Mesothelial cell of epicardium (in vitro differentiated cells): ENCODE measurements at places on chromosomes 5 and 9. TPM values are rescaled to one million over a fixed set of nuclear protein-coding genes. Genes with fewer than 3 reads are reported as not detected.

- peaks cover 4% of the 10 kb centered on the region for H3K27me3 ChIP-seq
- H3K4me1 ChIP-seq, result peaks cover 4% of the 10 kb centered on the region
- no peak overlapping the region for H3K4me3 ChIP-seq
- no peaks in the 10 kb centered on the region for H3K36me3 ChIP-seq
- no peak overlapping the region for H3K27ac ChIP-seq
Measured at GRCh38 chr9:20312732-20313131, 309.6 kb downstream of the MLLT3 start.

DNA sequence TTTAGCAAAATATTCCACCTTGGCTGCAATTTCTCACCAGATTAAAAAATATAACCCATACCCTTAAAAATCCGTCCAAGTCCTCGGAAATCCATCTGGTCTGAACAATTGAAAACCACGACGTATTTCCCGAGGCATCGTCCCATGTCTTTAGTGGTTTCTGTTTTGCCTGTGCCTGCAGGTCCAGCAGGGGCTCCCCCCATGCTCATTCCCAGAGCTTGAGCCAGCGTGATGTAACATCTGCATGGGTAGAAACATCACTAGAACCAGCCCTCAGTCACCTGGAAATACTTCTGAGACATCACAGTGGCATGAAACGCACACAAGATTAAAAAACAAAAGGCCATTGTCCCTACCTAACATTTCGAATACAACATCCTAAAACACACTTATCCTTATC, 114.0 kb downstream of the DNAH5 start:
- DNase-seq, result no peak
- H3K27me3 ChIP-seq, result peaks cover 5% of the 10 kb centered on the region
- no peak overlapping the region for H3K4me3 ChIP-seq
- H3K36me3 ChIP-seq, result no peaks in the 10 kb centered on the region
- H3K4me1 ChIP-seq, result no peaks in the 10 kb centered on the region

- DNase-seq, result no peak
- H3K36me3 ChIP-seq, result no peaks in the 10 kb centered on the region
- no peak overlapping the region for H3K27ac ChIP-seq
Measured at GRCh38 chr5:10866913-10867312, 105.9 kb upstream of the DAP start.

GRCh38 chr5:369151-369868, 47.8 kb downstream of the AHRR start:
- peaks cover 22% of the 10 kb centered on the region for H3K27me3 ChIP-seq
- H3K27ac ChIP-seq, result peak overlapping the region; percentile 17
- no peak for DNase-seq
- no peak overlapping the region for H3K4me3 ChIP-seq
- H3K36me3 ChIP-seq, result peaks cover 10% of the 10 kb centered on the region

DNA sequence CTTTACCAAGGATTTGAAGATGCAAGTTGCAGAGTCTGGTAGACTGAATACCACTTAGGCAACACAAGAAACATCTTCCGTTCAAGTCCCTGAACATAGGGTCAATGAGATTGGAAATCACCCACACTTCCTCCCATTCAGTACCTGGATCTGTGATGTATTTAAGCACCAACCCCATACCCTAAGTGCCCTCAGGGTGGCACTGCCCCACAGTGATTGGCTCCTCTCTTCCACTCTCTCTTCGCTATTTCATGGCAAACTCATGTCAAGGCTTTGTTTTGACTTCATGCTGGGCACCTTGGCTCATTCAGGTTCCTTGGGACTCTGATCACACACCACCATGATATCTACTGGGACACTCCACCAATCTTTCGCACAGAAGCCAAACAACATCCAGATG, 53.7 kb downstream of the GGTA1 start:
- DNase-seq, result no peak
- H3K36me3 ChIP-seq, result no peaks in the 10 kb centered on the region
- H3K27me3 ChIP-seq, result peaks cover 53% of the 10 kb centered on the region

- H3K36me3 ChIP-seq, result no peaks in the 10 kb centered on the region
- no peaks in the 10 kb centered on the region for H3K27me3 ChIP-seq
- no peak overlapping the region for H3K4me3 ChIP-seq
- no peak for DNase-seq
Measured at GRCh38 chr5:86709157-86709881, 91.6 kb downstream of the COX7C start.

DNA sequence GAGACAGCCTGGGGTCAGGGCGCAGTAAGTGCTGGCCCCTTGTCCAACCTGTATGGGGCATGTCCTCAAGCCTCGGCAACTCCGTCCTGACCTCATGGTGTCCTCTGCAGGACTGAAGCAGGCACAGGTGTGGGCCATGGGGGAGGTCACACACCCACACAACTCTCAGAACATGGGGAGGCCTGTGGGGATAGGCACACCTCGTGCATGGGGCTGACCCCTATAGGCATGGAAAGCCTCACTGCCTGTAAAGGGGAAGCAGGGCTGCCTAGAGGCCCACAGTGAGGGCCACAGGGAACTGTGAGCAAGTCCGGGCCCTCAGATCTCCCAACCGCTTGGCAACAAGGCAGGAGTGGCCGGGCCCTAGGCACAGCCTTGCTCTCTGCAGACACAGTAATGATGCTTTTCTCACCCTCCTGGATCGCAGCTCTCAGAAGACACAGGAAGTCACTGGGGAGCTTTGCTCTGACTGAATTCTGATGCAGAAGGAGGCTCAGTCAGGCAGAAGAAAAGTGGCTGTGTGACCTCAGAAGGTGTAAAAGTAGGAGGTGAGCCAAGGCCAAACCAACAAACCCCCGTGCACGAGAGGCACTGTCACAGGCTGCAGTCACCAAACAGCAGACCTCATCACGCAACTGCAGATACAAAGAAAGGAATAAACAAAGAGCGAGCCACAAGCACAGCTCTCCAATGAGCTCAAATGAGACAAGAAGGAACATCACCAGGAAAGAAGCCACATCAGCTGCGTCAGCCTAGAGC, 5.4 kb downstream of the IPPK start:
- H3K27me3 ChIP-seq, result no peaks in the 10 kb centered on the region
- no peak overlapping the region for H3K4me3 ChIP-seq
- H3K4me1 ChIP-seq, result peaks cover 21% of the 10 kb centered on the region
- H3K36me3 ChIP-seq, result peaks cover 1% of the 10 kb centered on the region

- H3K4me1 ChIP-seq, result no peaks in the 10 kb centered on the region
- H3K36me3 ChIP-seq, result no peaks in the 10 kb centered on the region
- no peak for DNase-seq
- H3K27me3 ChIP-seq, result peaks cover 34% of the 10 kb centered on the region
Measured at GRCh38 chr5:138095100-138095907, 11.5 kb downstream of the WNT8A start.

DNA sequence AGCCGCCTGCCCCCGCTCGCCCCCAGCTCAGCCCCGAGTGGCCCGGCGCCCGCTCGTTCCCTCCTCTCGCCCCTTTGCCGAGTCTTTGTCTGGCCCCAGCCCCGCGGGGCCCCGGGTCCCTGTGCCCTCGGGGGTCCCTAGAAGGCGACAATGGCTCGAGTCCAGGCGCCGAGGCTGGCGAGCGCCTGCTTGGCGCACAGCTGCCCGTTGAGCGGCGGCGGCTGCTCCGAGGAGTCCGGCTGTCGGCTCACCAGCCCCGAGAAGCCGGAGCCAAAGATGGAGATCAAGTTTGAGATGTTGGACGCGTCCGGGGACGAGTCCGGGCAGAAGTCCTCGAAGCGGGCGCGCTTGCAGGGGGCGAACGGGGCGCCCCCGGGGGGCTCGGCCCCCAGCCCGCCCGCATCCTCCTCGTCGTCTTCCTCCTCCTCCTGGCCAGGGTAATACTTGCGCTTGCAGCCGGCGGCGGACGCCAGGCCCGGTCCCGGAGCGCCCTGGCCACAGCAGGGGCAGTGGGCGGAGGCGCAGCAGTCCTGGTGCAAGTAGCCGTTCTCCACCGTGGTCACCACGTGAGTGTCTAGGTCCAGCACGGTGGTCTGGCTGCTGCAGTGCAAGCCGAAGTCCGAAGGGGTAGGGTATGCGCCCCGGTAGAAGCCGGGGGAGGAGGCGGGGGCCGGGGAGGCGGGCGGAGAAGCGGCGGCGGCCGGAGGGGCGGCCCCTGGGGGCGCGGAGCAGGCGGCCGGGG, 1.2 kb downstream of the IER5L start:
- H3K4me1 ChIP-seq, result peaks cover 19% of the 10 kb centered on the region
- no peaks in the 10 kb centered on the region for H3K36me3 ChIP-seq
- H3K27me3 ChIP-seq, result peaks cover 3% of the 10 kb centered on the region
- peak overlapping the region; percentile 82 for H3K27ac ChIP-seq
- DNase-seq, result no peak
- H3K4me3 ChIP-seq, result peak overlapping the region; percentile 88

DNA sequence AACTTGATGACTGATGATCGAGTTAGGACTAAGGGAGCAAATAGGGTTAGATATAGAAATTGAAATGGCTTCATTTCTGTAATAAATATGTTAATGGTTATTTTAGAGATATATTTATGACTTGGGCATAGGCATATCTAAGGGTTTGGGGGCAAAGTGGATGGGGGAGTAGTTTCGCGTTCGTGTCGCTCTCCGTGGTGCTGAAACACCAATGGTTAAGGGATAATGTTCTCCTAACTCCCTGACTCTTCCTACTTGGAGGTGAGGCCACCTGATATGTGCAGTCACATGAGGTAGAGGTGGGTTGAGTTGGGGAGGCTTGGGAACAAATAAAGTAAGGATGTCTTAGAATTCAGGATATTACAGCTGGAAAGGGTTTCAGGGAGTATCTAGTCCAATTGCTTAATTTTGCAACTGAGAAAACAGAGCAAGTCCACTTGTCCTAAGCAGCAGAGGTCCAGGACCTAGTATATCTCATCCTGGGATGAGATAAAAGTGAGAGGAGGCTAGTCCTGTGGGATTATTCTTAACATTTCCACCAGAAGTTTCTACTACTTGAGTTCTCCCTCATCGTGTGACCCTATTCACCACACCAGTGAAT, 44.0 kb upstream of the MAP1B start:
- no peaks in the 10 kb centered on the region for H3K36me3 ChIP-seq
- peaks cover 26% of the 10 kb centered on the region for H3K4me1 ChIP-seq
- no peak overlapping the region for H3K27ac ChIP-seq
- no peak overlapping the region for H3K4me3 ChIP-seq

GRCh38 chr5:131745703-131746102, 51.1 kb downstream of the FNIP1 start:
- no peak overlapping the region for H3K27ac ChIP-seq
- H3K36me3 ChIP-seq, result peaks cover 27% of the 10 kb centered on the region
- no peak overlapping the region for H3K4me3 ChIP-seq
- H3K27me3 ChIP-seq, result no peaks in the 10 kb centered on the region

The SHISAL2B gene
- total RNA-seq, result not detected in 3 replicates

The ADGRV1 gene
- 22.2 to 25.4 TPM (median 24.6 TPM) in 3 replicates for total RNA-seq

The MRPS2 gene
- 38.4 to 46.0 TPM (median 42.1 TPM) in 3 replicates for total RNA-seq

The FAM13B gene
- total RNA-seq, result 52.5 to 57.9 TPM (median 56.4 TPM) in 3 replicates

The CDX1 gene
- 0.51 to 1.1 TPM (median 0.68 TPM) in 3 replicates for total RNA-seq
